NCI-H345 (cell line): ENCODE measurements at places on chromosomes 5 and 9.

- DNase-seq, result no peak
These were observed 85.0 kb upstream of the TAF11L2 start for GRCh38 chr5:17412760-17413671.

DNA sequence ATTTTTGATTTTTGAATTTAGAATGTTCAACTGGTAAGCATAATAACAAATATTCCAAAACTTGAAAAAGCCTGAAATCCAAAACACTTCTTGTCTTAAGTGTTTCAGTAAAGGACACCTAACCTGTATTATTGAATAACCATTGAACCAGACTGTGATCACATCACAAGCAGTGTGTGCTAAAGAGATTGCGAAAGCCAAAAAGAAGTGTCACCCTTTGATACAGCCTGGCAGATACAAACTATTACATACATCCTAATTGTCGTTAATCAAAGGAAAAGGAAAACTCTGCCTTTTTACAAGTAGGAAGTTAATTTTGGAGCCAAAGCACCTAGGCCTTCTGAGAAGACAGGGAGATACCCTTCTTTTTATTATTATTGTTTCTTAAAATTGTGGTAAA is 8.4 kb upstream of the FAM120AOS start:
- no peak for DNase-seq

DNA sequence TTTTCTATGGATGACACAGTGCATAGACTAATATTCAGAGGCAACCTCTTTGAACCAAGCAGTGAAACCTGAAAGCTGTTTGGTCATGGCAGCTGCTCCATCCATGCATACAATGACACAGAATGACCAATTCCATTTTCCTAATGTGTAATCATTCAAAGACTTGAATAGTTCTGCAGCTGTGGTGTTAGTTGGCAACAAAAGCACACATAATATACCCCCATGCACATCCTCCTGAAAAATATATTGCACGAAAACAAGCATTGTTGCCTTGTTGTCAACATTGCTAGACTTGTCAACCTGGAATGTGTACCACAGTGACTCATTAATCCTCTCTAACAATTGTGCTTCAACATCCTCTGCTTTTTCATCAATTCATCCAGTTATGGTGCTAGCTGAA is 71.0 kb upstream of the SEMA6A start:
- no peak for DNase-seq

DNA sequence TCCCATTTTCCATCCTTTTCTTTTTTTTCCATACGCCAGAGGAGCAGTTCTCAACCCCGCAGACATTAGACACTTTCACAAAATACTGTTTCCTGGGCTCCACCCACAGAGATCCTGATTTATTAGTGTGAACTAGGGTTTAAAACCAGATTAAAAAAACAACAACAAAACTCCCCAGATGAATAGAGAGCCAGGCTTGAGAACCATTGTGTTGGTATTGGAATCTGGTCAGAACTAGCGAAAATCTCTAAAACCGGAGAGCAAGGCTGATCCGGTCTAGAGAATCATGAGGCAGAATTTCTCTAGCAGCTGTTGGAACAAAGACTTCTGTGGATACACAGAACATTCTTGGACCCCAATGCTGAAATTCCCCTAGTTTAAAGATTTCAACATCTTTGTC is 173.0 kb downstream of the PCSK1 start:
- no peak for DNase-seq

- no peak for DNase-seq
These were observed 13.7 kb upstream of the CERCAM start for GRCh38 chr9:128406848-128407391.

DNA sequence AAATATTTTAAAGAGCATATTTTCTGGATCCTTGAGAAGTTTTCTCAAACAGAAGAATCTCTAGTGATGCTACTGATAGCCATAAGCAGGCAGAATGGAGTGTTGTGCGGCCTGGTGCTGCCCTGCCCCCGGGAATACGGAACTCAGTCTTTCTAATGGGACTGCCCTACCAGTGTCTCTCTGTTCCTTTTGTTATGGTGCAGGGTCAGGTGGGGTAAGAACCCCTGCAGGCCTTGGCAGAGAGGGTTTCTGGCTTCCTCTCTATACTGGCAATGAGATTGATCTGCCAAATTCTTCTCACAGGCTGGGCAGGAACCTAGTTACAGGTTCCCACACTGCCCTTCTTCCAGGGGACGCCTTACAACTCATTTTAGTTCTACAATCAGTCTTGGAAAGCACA is 2.6 kb downstream of the IL5 start:
- no peak for DNase-seq

- DNase-seq, result no peak
These were observed 25.9 kb upstream of the SLC12A7 start for GRCh38 chr5:1137567-1138444.

GRCh38 chr5:66538126-66538525 is 58.1 kb upstream of the MAST4 start:
- no peak for DNase-seq

- DNase-seq, result no peak
These were observed 7.4 kb downstream of the WHRN start for GRCh38 chr9:114497727-114498382.

- peak; percentile 70 for DNase-seq
These were observed 353 bp upstream of the PAX5 start for GRCh38 chr9:37034305-37034937.

DNA sequence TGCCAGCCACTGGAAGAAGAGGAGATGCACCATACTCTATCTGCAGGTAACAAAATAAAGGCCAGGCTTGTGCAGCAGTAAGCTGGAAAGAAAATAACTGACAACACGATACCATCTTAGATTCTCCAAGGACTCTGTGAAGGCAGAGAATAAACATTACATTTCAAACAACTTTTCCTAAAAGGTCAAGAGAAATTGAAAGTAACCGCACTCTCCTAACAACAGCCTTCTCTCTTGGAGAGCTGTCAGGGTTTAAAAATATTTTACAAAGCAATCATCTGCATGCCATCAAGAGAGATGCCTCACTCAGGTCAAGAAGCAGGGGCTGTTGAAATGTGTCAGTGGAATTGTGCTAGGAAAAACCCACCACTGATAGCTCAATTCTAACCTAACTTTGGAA is 13.5 kb upstream of the TTLL11 start:
- DNase-seq, result no peak

DNA sequence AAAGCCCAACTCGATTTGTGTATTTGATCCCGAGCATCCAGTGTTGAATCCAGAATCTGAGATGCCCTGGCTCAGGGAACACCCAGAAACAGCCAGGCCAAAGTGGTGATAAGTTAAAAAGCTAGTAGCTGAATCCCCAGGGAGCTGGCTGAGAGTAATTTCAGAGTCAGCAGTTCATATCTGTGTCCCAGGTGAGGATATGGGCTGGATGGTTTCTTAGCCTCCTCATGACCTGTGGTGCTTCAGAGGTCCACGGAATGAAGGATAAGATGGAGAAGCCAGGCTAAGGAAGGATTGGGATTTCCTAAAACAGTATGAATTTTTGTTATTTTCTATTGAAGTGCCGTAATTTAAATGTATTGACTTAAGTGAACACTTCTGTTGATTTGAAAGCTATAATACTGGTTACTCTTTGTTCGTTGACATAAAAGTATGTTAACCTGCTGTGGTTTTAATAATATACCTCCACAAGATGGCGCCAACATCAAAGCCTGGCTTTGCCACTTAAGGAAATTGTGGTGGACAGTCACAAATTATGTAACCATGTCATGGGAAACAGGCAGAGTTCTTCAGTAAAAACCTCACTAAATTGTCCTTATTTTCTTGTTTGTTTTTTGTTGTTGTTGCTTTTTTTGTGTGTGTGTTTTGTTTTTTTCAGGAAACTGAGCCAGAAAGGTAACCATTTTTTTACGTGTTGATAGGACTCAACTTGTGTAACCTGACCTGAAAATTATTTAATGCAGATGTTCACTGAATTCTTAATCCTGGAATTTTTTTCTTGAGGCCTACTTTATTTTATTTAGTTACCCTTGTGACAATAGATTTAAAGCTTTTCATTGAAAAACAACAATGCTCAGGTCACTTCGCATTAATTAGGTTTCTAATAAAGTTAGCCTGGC is 11.4 kb downstream of the MTAP start:
- peak; percentile 82 for DNase-seq

DNA sequence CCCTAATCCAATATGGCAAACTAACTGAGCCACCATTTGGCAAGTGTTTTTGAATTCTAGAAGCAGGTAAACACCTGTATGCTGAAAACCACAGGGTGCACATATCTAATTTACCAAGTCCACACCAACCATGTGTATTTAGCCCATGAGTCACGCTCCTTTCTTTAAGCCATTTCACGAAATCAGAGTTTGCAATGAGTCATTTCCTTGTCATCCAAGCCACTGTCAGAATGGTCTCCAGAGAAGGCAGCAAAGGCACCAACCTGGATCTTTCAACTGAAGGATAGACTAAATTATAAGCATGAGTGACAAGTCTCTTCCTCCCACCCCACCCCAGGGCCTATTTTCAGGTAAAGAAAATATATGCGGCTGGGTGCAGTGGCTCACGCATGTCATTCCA is 110.0 kb downstream of the PAX5 start:
- no peak for DNase-seq

- no peak for DNase-seq
These were observed 43.7 kb downstream of the SLC36A1 start for GRCh38 chr5:151491062-151491461.

DNA sequence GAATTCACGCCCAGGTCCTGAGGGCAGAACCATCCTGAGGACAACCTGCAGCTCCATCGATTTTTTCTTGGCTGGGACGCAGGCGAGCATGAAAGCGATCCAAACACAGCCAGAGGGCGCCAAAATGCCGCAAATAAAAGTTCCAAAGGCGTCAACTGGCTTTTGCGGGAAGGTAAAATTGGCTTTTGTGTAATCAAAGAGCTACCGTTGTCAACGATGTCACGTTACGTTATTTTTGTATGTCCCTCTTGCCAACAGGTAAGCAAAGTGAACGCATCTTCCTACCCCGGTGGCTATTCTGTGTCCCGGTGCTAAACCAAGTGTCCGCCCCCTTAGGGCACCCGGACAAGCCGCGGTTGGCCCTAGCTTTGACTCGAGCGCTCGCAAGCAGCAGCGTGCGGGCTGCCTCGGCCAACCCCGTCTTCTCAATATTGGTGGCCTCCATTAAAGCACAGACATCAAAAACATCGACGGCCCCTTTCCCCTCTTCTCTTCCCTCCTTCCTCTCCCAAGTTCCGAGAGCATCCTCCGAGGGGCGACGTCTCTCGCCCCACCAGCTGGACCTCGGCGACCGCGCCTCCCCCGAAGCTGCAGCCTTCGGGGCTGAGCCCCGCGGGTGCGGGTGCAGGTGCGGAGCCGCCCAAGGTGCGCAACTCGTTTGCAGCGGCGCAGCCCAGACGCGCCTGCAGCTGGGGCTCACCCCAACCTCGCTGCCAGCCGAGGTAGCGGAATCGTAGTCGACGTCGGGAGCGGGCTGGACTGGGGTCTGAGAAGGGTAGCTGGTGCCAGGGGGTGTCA is 1.1 kb upstream of the BASP1 start:
- peak; percentile 97 for DNase-seq

DNA sequence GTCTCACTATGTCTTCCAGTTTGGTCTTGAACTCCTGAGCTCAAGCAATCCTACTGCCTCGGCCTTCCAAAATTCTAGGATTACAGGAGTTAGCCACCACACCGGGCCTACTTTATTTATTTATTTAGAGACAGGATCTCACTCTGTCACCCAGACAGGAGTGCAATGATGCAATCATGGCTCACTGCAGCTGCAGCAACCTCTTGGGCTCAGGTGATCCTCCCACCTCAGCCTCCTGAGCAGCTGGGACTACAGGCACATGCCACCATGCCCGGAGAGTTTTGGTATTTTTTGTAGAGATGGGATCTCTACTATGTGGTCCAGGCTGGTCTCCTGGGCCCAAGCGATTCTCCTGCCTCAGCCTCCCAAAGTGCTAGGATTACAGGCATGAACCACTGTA is 32.8 kb downstream of the PHAX start:
- no peak for DNase-seq

DNA sequence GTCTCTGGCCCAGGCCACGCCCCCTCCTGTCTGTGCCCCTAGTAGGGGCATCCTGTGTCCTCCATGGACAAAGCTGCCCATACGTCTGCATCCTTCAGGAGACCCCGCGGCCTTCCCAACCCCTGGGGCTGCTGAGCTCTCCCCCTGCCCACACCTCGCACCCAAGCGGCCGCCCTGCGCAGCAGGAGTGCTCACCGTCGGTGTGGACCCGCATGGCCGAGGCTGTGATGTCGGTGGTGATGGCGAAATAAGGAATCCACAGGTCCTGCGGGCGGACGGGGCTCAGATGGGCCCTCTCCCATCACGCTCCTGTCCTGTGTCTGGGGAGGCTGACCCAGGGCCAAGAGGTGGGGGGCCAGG is 4.8 kb upstream of the NSMF start:
- no peak for DNase-seq

DNA sequence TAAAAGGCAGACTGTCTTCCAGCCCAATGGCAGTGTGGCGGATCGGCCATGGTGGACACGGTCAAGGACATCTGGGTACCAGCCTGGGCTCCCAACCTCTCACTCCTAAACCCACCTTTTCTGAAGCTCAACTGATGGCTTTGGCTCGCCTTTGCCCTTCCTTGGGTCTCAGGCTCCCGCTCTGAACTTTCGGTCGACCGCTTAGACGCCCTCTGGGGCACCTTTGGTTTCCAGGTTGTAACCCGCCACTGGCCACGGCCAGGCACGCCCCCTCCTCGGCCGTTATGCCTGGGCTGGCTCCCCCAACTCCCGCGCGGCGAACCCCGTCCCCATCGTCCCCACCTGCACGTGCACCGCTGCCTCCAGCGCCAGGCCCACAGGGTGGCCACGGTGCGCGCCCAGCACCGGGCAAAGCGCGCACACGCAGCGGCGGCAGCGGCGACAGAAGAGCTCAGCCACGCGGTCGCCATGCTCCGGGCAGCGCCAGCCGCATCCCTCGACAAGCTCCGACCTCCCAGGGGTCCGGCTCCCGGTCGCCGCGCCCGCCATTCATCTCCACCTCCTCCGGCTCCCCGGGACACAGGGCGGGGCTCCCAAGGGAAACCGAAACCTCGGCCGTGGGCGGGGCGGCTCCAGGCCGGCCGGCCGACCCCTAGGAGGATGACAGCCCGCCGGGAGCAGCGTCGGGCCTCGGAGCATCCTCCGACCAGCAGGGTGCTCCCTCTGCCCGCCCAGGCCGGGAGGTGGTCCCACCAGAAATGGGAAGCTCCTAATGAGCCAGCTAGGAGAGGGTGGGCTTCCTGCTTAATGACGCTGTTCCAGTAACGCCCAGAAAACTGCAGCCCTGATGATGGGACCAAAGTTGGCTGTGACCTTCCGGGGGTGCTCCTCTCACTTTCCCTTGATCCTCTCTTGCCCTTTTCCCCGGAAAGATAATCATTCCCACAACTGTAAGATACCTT is at the start of gene TRIM14:
Gene TRIM14 (minus strand): TSS at position 583 of the 962 bp plus-strand sequence. CDS start 34 bp downstream, at position 549.
- peak; percentile 58 for DNase-seq

DNA sequence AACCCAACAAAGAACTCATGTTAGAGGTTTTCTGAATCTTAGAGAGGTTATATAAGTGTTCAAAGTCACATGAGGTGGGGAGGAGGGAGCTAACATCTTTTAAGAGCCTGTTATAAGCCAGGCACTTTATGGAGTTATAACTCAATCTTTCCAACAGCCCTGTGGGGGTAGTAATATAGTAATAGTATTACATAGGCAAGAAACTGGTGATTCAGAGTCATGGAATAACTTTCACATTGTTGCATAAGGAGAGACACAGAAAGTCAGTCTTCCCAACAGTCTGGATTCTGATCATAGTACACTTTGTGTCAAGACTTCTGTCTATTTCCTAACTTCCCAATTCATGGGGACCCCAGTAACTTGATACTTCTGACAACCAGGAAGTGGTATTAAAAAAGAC is 89.2 kb downstream of the ACER2 start:
- DNase-seq, result no peak
